GM10248 (cell line): ENCODE measurements at places on chromosomes 1 and 21.

DNA sequence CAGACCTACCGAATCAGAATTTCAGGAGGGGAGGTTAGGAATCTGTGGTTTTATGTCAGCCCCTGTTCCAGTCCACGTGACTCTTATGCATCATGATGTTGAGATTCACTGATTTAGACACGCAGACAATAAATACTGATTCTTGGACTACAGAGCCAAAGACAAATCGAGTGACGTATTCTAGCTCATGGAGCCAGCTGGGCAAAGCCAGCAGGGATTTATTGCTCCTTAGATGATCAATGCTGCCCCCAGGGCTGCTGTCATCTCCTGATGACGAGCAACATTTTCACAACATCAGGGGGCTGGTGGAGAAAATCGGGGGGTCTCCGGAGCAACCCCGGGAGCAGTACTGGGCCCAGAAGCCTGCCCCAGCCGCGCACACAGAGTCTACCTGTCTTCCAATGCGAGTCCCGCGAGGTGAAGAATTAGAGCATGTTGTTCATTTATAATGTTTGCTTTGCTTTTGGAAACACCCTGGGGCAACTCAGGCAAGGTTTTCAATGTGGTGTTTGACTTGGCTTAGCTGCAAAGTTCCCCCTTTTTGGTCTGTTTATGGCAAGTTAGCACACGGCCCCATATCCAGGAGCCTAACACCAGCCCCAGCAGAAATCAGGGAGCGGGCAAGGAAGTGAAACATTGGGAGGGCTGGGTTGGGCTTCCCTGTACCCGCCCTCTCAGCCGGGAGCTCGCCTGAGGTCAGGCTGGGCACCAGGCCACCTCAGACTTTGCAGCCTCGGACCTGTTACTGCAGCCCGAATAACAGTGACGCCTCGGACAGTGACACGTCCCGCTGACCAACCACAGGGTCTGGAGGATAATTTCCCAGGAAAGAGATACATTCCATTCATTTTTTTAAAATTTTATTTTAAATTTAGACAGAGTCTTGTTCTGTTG, 19.9 kb upstream of the CLDN14 start:
- no peak for DNase-seq

DNA sequence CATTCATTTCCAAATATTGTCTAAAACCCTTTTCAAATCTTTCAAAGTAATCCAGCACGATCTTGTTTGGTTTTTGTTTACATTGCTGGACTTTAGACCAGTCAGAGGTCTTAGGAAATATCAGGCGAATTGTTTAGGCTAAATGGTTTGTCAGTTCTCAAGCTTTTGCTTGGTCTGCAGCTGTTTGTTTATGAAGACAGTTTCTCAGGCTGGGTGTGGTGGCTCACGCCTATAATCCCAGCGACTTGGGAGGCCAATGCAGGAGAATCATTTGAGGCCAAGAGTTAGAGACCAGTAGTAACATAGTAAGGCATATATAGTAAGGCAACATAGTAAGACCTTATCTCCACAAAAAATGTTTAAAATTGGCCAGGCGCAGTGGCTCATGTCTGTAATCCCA, 77.5 kb downstream of the DNTTIP2 start:
- no peak for DNase-seq

GRCh38 chr1:234214911-234215892, 158.1 kb upstream of the COA6 start:
- no peak for DNase-seq

DNA sequence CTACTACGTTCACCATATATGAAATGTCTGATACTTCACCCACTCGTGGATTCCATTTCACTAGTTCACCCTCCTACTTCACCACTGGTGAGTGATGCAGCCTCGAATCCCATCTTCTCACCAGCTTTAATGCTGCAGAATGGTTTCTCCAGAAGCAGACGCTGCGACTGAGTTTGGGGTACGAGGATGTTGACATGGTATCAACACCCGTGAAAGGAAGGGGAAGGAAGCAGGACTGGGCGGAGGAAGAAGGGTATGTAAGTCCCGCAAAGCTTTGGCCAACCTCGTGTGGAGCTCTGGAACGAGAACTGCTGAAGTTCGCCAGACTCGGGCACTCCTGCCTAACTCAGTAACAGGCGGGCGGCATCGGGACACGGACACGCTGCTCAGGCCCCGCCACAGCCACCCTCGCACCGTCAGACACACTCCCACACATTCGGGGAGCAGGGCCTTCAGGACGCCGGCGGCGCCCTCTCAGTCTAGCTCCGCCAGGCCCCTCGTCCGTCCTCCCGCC, 833 bp upstream of the DIP2A start:
- DNase-seq = peak; percentile 50

GRCh38 chr1:100292711-100293110, 26.7 kb downstream of the RTCA start:
- no peak for DNase-seq

DNA sequence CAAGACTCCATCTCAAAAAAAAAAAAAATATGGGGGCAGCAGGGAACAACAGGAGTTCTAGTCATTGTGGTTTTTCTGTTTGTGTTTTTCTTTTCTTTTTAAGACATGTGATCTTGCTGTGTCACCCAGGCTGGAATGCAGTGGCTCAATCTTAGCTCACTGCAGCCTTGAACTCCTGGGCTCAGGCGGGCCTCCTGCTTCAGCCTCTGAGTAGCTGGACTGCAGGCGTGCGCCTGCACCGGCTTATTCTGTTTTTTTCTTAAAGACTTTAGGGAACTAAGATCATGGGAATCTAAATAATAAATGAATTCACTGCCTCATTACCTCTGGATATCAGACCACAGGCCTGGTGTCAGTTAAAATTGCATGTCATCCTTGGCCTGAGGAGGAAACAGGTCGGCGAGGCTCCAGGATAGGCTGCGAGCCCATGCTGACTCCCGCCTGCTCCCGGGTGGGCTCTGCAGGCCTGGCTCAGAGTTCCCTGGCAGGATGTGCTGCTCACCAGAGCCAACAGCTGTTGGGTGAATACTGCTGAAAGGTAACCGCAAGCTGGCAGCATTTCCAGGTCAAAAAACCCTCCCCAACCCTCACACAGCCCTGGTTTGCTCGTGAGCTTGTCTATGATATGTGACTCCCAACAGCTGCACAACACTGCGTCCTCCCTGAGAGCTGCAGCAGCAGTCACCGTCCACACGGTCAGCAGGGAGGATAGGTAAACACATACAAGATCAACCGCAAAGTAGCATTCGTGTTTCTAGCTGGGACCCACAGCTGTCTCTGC, 58.1 kb downstream of the SCCPDH start:
- no peak for DNase-seq

- no peak for DNase-seq
These were observed 8.0 kb downstream of the IGFN1 start for GRCh38 chr1:201198598-201198997.

DNA sequence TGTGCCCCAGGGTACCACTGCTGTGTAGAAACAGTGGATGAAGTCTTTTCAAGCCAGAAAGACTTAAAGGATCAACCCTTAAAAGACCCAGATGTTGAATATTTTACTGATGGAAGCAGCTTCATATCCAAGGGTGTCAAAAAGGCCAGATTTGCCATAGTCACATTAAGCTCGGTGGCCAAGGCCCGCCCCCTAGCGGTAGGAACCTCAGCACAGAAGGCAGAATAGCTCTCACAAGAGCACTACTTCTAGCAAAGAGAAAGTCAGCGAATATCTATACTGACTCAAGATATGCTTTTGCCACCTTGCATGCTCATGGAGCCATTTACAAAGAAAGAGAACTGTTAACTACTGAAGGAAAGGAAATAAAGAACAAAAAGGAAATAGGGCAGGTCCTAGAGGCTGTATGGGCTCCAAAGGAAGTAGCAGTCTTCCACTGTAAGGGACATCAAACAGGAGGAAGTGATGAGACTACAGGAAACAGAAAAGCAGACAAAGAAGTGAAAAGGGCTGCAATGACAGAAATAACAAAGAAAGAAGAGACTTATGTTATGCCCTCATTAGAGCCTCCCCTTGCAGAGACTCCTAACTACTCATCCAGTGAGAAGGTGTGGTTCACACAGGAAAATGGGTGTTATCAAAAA, 90.5 kb downstream of the LIPI start:
- DNase-seq = peak; percentile 42

DNA sequence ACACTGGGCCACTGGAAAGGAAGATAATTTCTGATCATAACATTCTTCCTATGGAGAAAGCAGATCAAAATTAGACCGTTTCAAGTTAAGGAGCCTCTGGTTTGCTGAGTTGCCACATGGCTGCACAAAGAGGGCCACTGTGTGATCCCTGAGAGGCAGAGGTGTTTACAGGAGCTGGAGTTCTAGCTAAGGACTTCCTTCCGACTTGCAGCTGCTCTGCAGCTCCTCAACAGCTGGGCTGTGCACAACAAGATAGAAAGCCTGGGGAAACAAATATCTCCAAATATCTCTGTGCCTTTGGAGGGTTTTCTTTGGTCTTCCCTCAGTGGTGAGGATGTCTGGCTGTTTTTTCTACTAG, 26.8 kb downstream of the GADD45A start:
- no peak for DNase-seq

DNA sequence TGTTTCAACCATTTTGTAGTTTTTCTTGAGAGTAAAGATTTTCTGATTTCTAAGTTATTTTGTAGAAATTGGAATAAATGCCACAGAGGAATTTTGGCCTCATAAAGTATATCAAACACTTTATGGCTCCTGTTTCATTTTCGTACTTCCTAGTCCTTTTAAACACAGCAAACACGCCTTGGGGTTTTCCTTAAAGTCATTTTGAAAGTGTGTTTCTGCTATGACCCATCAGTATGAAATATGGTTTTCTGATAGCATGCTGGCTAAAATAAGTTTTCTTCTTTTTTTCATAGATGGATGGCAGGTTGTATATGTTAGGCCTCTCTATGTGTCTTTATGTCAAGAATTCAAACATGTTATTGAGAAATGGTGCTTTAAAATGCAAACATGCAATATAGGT, 940.1 kb upstream of the TMPRSS15 start:
- DNase-seq = no peak

- DNase-seq = no peak
These were observed at the start of gene SMPDL3B for GRCh38 chr1:27934818-27935549. Gene SMPDL3B, plus strand, starts transcription at chr1:27935000. Its CDS starts 184 bp downstream, at chr1:27935184.

DNA sequence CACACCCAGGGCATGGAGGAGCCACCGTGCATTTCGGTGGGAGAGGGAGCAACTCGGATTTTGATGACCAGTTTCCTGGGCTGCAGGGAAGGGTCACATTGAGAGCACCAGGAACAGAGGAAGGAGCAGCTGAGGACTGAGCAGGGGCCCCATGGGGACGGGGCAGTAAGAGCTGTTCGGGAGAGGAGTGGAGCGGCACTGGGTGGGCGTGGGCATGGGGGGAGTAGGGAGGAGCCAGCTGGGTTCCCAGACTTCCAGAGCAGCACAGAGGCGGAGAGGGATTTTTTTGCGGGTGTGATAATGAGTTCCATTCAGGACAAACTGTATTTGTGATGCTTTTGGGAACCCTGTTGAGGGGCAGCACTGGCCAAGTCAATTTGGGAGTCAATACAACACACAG, 17.4 kb upstream of the GPR153 start:
- no peak for DNase-seq

- DNase-seq = no peak
These were observed 12.9 kb upstream of the FNBP1L start for GRCh38 chr1:93434987-93435386.

GRCh38 chr1:168550971-168551370, 7.2 kb upstream of the XCL2 start:
- DNase-seq = no peak
